Activated T-helper 2 cell treated with anti-CD3 and anti-CD28 coated beads, Interferon-gamma antibody, Interleukin-2, Interleukin-4, amounts not matched to agents 10 μg/mL and 5 μg/mL and 100 μg/mL, durations not matched to agents 14 hours and 24 hours and 36 hours (primary cell): ENCODE measurements at places on chromosomes 7 and 10.

DNA sequence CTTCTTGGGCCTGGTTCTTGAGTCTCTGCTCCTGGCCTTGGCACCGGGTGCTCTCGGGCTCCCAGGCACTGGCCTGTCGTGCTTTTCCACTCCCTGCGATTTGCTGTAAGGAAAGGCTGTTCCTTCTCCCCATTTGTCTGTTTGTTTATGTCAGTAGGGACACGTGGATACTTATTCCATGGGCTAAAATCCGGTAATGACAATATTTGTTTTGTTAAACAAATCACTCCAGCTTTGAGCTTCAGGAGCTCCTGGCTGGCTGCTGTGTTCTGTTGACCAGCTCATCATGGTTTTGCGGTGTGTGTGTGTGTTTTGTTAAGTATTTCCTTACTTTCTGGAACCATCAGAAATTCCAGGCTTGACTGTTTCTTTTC lies 17.5 kb upstream of the JAKMIP3 start:
- DNase-seq: no peak

DNA sequence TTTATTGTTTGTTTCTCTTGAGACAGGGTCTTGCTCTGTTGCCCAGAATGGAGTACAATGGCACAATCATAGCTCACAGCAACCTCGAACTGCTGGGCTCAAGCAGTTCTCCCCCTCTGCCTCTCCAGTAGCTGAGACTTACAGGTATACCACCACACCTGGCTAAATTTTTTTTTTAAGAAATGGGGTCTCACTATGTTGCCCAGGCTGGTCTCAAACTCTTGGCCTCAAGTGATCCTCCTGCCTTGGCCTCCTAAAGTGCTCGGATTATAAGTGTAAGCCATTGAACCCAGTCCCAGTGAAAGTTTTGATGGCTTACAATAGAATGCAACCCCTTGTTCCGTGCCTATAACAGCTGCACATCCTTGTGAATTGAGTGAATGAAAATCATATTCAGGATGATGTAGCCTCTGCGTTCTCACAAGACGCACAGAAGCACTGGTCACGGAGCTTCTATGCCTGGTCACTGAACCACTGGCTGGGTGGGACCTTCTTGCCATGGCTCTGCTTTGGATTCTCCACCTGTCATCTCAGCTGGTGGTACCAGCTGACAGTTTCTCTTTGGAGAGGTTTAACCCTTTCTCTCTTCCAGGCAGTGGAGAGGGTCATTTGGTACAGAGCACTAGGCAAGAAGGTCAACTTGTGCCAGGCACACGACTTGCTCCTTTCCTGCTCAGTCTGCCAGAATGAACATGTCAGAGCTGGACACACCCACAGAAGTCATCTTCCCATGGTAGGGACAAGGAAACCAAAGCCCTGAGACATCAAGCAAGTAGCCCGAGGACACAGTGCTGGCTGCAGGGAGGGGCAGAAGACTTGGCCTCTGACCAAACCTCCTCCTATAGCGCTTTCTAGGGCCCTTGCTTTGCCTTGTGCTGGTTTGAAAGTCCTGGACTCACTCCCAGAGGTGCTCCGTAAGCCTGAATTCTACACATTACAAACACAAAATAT lies 89.6 kb downstream of the ATXN7L1 start:
- DNase-seq: no peak

DNA sequence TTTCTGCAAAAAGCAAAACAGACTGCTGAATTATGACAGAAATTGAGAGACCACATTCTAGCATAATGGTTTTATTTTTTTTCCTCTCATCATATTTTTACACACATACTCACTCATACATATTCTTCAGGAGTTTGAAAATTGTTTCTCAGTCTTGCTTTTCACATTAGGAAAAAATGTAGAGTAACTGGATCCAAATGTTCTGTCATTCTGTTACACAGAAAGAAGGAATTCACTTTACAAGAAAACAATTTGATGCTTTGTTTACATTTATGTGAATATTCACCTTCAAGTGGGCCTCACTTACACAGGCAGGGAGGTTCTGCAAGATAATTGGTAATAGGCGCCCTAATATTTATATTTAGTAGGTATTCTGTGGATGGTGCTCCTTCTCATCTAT lies 82.0 kb downstream of the ARL4A start:
- no peak for DNase-seq

DNA sequence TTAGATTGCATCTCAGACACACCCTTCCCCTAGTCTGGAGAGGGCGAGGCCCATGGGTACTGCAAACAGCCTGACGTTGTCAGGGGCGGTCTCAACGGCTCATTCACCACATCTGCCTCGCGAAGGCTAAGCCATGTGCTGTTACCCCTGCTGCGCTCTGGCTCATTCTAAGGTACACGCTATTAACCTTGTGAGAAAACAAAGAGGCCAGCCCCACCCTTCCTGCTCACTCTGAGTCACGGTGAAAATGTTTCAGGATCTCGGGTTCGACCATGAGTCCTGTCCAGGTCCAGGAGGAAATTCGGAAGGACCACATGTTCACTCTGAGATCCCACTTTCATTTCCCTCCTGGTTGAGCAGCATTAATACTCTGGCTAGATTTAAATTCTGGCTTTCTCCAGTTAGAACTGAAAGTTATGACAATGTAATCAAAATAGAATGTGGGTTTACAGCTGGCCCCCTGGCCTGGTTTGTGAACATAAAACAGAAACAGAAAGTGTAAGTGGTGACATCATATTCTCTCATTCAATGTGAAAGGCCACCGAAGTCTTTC lies 55.2 kb downstream of the EGFR start:
- peak; percentile 46 for DNase-seq

GRCh38 chr10:2887391-2888070 lies 179.8 kb upstream of the PFKP start:
- DNase-seq: no peak

DNA sequence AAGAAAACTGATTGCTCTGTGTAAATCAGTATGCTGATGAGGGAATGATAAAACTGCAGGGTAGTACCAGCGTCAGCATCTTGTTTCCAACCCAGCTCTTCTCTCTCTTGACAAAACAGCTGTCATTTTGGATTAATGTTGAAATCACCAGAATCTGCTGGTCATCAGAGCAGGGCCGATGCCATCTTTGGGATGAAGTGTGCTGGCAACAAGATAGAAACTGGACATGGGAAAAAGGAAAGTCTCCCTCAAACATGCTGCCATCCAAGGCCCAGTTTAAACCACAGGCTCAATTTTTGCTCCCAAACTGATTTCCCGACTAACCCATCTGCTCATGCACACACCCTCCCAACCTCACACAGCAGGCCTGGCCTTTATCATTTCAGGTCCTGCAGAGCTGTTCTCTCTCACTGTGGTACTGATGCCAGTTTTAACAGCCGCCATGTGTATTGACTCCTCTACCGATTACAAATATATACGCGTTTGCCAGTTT lies 285.2 kb downstream of the AUTS2 start:
- DNase-seq: no peak
